Fibroblast of skin of right quadriceps (primary cell): ENCODE measurements at places on chromosomes 2 and 18.

- DNase-seq = no peak
Measured at GRCh38 chr2:88713408-88713807, 21.9 kb downstream of the RPIA start.

DNA sequence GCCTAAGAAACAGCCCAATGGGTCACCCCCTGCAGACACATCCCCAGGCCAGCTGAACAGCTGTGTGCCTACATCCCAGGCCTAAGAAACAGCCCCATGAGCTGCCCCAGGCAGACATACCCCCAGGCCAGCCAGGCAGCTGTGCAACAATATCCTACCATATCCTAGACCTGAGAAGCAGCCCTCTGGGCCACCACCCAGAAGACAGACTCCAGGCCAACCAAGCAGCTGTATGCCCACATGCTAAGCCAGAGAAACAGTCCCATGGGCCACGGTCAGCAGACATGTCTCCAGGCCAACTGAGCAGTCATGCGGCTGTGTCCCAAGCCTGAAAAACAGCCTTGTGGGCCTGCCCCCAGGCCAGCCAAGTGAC, 205.5 kb downstream of the ATAD2B start:
- DNase-seq = no peak

DNA sequence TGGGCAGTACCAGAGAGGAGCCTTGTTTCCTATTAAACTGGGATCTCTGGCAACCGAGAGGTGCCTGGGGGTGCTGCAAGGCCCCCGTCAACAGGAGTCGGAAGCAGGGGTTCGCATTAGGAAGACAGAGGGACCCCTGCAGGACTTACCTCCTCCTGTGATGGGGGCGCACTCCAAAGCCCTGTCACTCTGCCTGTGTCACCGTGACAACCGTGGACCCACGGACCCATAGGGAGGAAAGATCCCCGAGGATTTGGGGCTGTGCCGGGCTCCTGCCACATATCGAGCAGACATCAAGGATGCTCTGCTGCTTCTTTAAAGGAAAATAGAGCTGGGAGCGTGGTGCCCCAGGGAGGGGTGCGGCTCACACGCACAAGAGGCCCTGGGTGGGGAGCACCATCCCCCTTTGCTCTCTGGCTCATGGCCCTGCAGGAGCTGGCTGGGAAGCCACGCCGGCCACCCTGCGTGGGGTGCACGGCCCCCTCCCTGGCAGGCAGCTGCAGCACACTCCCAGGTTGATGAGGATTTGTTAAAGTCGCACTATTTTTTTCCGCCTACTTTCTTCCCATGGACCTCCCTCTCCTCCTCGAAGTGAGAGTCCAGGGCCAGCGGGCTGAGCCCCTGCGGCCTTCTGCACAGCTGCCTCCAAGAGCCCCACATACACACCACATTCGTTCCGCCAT, 167.5 kb downstream of the TWIST2 start:
- DNase-seq = no peak

DNA sequence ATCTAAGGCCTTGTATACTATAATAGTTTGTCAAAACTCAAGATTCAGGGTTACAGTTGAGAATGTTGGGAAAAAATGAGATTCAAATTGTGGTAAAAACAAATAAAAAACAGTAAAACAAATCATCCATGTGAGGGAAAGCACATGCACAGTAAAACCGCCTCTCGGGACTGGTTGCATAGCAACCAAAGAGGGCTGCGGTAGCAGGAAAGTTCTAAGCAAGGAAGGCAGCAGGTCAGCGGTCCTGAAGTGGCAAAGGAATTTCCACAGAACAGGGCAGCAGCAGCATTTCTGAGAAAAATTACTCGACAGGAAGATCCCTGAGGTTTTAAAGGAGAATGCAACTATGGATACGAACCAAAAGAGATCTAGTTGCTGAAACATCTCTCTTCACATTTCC, 93.7 kb downstream of the DYNAP start:
- DNase-seq = peak; percentile 52

DNA sequence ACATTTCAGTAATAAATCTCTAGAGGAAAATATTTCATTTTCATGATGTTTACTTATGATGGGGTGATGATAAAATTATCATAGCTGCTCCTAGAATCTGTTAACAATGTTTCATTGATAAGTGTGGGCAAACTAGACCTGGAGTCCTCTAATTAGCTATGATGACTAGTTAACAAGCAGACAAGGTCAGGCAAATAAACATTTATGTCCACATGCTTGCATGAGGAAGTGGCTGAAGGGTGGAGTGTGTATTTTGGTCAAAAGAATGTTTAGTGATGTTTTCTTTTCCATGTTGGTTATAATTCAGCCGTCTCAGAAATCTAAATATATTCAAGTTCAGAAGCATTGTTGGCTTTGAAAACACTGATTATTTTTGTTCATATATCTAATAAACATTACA, 99.9 kb upstream of the FN1 start:
- DNase-seq = peak; percentile 52

DNA sequence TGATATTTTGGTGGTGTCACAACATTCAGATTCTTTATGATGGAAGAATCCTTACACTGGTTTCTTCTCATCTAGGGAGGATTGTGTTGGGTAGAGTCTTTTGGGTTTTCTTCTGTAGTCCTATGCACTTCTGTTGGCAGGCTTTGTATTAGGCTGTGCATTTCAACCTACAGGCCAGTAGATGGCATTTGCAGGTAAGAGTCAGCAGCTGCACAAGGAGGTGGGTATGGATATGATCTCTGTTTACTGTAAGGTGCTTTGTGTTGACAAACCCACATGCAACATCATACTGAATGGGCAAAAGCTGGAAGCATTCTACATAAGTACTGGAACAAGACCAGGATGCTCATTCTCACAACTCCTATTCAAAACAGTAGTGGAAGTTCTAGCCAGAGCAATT, 656.8 kb downstream of the METTL4 start:
- no peak for DNase-seq

DNA sequence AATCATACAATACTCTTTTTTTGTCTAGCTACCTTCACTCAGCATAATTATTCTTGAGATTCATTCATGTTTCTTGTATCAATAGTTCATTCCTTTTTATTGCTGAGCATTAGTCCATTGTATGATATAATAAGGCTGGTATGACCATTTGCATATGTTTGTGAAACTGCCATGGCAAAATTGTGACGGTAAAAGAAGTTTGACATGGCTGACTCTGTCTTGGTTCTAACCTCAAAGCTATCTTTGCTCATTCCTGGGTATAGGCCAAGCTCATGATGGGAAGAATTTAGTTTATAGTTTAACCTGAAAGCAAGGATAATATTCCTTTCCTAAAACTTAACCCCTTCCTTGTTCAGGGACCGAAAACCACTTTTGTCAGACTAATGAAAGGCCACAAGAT, 46.4 kb downstream of the COMMD1 start:
- no peak for DNase-seq

- peak; percentile 33 for DNase-seq
Measured at GRCh38 chr2:196836440-196836839, 27.3 kb upstream of the C2orf66 start.

DNA sequence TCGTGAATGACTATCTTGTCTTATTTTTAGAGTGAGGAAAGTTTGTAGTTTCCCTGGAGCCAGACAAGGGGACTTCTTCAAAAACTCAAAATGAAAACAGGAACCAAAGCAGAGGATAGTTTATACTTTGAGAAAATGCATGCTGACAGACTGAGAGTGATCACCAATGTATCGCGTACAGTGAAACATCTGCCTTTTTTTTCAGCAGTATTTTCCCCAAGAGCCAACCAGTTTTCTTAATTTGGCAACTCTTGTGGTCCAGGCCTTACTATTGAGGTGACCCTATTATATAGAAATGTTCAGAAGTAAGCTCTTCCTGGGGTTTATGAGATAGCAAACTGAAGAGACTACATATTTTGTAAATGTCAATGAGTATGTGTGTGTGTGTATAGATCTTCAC, 153.7 kb upstream of the VRK2 start:
- no peak for DNase-seq

DNA sequence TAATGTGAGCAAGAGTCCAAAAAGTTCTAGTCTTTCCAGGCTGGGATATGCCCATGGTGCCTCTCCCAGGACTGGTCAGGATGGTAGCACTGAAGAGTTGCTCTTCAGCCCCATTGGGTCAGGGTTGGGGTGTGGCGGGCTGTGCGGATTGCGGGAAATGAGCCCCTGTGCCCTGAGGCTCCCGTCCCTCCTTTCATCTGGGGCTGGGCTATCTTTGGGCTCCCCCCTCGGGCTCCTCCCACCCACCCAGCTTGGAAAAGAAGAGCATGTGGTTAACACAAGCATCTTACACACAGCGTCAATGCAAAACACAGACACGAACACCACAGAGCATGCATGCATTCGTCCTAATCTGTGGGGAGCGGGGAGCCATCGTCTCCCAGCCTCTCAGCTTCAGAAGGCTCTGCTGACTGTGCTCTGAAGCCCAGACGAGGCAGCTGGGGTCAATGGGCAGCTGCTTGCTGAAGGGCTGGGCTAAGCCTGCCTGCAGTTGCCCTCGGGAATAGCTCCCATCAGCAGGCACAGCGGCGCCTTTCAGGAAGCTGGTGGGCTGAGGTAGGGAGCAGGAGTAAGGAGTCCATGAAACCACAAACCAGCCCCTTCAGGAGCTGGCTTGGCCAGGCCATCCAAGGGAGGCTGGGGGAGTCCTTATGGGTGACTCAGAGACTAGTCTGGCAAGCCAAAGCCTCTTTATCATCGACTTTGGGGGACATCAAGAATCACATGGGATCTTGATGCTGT, 112.9 kb downstream of the CLIP4 start:
- peak; percentile 85 for DNase-seq

- DNase-seq = no peak
Measured at GRCh38 chr2:110772383-110772755, 40.0 kb downstream of the ACOXL start.

DNA sequence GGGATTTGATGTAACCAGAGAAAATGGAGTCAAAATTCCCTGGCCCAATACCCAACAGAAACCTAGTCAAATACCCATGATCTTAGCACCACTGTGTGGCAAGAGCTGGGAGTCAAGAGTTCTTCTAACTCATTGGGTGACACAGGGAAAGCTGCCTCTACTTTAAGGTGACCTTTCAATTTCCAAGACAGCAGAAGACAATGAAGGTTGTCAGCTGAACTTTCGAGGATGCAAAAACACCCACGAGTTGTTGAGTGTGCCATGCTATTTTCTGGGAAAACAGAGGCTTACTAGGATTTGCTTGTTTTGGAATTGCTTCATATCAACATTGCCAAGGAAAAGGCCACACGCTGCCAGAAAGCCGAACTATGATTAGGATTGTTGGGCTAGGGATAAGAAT, 61.6 kb upstream of the CYRIA start:
- no peak for DNase-seq

DNA sequence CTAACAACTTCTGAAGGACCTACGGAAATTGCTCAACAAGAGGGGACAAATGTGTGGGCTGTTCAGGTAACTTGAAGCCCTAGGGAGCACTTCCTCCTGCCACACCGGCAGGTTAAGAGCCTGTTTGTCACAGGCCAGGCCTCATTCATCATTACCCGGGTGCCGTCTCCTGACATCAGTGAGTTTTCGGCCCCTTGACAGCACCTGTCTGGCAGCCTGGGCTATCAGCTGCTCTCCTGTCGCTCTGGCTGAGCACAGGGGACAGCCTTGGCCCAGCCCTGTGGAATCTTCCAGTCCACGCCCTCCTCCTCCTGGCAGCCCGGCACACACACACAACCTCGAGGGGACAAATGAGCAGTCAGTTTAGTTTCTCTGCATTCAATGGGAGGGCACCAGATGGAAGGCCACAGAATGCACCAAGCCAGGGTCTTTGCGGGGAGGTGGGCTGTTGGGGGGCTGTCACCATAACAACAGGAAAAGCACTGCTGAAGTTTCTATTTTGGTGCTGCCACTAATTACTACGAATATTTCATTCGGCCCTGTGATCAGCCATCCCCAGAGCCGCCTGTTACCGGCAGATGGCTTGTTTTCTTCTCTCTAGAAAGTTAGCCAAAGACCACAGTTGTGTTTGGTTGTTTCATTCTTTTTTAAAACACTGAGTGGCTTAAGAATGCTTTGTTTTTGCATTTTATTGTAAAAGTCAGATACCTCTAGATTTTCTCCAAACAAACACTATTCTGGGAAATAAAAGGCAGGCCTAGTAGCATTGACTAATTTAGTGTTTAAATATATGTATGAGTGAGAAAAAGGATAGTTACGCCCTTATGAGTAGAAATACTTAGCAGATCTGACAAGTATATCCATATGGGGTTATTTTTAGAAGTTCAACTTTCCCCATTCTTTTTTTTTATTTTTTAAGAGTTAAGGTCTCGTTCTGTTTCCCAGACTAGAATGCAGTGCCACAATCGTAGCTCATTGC, 189.9 kb upstream of the NDUFV2 start:
- DNase-seq = no peak

- no peak for DNase-seq
Measured at GRCh38 chr2:33288011-33288410, 188.4 kb upstream of the RASGRP3 start.

GRCh38 chr2:190893157-190893556, 12.5 kb downstream of the GLS start:
- DNase-seq = no peak

DNA sequence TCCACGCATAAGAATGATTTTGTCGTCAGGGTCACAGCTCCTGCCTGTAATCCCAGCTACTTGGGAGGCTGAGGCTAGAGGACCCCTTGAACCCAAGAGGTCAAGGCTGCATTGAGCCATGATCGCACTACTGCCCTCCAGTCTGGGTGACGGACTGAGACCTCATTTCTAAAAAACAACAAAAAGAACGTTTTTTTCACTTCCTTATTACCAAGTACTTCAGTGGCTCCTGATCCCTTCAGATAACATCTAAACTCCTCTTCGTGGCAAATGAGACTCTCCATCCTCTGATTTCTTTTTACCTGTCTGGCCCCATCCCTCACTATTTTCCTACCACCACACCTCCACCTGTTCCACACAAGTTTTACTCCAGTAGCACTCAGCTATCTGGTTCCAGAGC, 105.4 kb upstream of the TLK1 start:
- DNase-seq = no peak

DNA sequence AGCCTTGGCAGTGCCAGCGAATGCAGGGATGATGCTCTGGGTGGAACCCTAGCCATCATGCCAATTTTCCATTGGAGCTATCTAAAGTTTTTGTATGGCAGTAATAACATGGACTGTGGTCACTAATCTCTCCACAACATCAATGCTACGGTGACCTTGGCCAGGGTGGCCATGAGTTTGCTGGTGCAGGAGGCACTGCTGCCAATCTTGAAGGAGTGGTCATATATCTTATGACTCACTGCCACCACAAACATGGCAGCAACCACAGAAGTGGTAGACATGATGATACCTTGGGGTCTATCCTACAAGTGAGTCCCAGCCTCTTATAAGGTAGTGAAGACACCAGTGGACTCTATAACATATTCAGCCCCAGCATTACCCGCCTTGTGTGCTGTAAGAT, 104.6 kb downstream of the EVA1A start:
- DNase-seq = no peak

DNA sequence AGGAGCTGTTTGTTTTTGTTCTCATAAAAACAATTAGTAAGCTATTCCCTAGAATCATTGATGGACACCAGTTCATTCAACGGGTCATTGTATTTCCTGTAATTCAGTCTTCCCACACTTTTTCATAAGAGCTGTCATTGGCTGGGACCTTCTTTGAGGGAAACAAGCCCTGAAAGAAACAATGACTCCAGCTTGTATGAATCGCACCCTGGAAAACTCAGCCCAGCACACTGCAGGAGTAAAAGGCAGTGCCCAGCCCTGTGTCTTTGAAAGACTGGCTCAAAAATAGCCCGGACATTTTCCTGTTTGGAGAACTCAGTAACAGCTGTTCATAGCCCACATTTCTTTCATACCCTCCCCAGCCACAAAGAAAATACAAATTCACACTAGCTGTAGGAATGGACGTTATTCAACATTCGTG, 81.5 kb downstream of the NCKAP5 start:
- DNase-seq = no peak
